CD4-positive, alpha-beta T cell treated with Interferon alpha-2 for 1 hour (primary cell): ENCODE measurements at places on chromosomes 3 and 15.

DNA sequence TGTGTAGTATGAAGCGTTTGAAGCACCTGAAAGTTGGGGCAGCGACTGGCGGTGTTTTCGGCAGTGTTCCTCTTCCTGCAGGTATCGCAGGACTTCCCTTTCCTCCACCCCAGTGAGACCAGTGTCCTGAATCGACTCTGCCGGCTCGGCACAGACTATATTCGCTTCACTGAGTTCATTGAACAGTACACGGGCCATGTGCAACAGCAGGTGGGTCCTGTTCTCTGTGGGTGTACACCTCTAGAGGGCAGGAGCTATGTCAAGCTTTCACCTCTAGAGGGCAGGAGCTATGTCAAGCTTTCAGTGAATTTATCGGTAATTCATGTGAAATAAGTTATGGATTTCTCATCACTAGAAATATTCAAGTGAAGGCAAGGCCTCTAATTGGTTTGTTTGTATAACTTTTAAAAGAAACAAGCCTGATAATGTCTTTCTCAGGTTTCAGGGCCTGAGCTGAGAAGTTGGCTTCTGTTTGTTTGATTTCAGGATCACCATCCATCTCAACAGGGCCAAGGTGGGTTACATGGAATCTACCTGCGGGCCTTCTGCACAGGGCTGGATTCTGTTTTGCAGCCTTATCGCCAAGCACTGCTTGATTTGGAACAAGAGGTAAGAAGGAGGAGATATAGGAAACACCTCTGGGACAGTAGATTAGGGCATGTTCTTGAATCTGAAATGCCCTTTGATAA, 5.3 kb downstream of the TUBGCP4 start:
- peak; percentile 62 for DNase-seq

DNA sequence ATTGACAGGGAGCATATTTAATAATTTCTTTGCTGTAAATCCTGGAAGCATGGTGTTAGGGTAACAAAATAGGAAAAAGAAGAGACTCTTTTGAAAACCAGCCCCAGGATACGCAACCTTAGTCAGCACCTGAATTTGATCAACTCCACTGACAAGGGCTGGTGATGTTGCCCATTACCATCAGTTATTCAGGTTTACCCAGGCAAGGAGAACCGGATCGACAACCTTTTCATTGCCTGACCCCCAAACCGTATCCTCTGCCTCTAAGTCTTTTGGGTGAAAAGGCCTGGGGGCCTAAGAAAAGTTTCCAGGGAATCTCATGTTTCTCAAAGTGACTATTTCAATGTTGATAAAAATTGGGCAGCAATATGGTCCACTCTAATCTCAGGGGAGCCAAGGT, 313.3 kb downstream of the KBTBD8 start:
- DNase-seq, result no peak

DNA sequence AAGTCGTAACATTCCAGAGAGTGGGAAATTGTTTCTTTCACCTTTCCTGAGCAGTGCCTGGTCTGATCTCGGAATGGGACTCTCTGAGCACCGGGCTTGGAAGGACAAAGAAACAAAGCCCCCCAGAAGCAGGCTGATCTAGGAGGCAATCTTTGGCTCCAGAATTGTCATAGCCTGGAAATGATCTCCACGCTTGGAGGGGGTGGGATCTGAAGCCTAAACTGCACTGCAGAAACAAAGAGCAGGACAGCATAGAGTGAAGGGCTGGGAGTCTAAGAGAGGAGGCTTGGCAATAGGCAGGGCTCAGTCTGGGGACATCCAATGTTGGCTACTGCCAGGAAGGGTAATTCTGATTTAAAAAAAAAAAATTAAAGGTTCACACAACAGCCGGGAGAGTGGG, 1.9 kb downstream of the CRABP1 start:
- DNase-seq, result no peak

DNA sequence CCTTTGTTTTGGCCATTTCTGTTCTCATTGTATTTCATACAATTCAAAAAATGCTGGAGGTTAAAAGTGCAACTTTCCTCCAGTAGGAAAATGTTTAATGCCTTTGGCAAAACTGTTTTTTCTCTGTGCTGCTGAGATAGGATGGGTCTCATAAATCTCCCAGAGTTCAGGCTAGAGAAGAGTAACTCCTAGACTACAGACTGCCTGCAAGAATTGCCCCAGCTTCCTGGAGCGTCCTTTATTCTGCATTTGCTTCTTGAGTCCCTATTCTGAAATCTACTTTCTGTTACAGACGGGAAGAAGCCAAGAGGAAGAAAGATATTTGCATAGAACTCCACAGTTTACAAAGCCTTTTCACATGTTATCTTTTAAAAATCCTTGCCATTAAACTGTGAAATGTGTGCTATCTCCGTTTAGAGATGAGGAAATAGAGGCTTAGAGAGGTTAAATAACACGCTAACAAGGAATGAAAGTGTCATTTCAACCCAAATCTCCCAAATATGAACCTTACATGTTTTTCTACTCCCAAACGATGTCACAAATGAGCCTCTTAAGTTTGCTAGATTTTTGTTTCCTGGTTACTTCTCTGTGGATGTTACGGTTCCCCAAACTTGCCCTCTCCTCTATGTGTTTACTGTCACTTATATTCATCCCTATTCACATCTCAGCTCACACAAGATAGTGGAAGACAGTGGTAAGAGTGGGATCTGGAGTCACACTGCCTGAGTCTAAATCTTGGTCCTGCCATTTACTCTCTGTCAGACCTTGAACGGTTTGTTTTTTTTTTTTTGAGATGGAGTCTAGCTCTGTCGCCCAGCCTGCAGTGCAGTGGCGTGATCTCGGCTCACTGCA, 17.4 kb downstream of the NANOGP8 start:
- no peak for DNase-seq

GRCh38 chr3:97181704-97182103, 367.3 kb downstream of the EPHA6 start:
- no peak for DNase-seq

- DNase-seq, result no peak
Measured at GRCh38 chr3:55795746-55796145, 308.6 kb upstream of the WNT5A start.

GRCh38 chr15:39454189-39454986, 126.5 kb upstream of the THBS1 start:
- DNase-seq, result no peak

DNA sequence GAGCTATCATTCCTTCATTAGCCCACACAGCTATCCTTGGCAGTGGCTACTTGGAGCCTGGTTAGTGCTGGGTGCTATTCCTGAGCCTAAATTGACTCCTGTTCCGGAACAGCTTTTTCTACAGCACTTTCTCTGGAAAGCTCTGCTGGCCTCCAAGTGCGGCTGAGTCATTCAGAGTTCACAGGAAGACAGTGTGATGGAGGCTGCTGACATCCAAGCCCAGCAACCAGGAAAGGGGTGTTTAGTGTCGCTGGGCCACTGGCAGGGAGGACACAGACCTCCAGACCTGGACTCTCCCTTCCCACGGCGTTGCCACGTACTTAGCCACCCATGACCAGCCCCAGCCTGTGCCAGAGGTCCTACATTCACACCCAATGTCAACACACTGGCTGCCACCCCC, 28.7 kb downstream of the CACNA2D2 start:
- DNase-seq, result no peak

- DNase-seq, result no peak
Measured at GRCh38 chr3:139555249-139555648, 15.7 kb upstream of the RBP1 start.

DNA sequence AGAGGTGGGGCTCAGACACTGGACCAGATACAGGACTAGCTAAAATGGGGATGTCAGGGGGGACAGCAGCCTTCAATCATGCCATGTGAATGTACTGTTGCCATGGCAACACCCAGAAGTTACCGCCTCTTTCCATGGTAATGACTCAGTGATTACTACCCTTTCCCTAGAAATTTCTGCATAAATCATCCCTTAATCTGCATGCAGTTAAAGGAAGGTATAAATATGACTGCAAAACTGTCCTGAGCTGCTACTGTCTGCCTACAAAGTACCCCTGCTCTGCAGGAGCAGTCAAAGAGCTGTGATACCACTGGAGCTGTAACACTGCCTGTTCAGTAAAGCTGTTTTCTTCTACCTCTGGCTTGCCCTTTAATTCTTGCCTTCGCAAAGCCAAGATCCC, 168.2 kb downstream of the PEAK1 start:
- no peak for DNase-seq

- DNase-seq, result peak; percentile 29
Measured at GRCh38 chr15:82647045-82647834, at the start of gene CPEB1. TSS of gene CPEB1 (minus strand) at chr15:82647363. CDS start at chr15:82628459, 18,904 bp downstream.

DNA sequence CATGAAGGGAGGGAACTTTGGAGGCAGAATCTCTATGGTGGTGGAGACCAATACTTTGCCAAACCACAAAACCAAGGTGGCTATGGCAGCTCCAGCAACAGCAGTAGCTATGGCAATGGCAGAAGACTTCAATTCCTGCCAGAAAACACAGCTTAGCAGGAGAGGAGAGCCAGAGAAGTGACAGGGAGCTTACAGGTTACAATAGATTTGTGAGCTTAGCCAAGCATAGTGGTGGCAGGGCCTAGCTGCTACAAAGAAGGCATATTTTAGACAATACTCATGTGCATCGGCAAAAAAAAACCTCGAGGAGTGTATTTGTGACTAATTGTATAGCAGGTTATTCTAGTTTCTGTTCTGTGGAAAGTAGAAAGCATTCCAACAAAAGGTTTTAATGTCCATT, 6.4 kb upstream of the CSTA start:
- DNase-seq, result no peak
